ENCODE measurements at places on chromosomes 2 and 18.

DNA sequence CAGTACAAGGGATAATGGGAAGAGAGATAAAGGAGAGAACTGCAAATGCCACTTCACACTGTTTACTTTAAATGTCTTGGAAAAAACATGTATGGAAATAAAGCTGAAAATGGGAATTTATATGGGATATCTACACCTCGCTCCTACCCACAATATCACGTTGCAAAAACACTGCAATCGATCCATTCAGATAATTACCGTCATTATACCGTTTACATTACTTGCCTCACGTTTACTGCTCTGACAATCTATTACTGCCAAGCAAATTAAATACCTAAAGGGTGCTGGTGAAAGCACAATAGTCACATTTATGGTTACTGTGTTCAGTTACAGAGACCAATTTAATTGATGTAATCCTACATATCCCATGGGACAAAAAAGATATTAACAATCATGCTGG is 214.7 kb upstream of the LYPD1 start:
- DNase-seq = no peak

GRCh38 chr2:47403609-47404193 is 745 bp downstream of the MSH2 start:
- no peak for DNase-seq

GRCh38 chr2:178277741-178278197 is 83.5 kb downstream of the OSBPL6 start:
- no peak for DNase-seq

- no peak for DNase-seq
Measured at GRCh38 chr2:204687776-204688175, 142.5 kb downstream of the PARD3B start.

DNA sequence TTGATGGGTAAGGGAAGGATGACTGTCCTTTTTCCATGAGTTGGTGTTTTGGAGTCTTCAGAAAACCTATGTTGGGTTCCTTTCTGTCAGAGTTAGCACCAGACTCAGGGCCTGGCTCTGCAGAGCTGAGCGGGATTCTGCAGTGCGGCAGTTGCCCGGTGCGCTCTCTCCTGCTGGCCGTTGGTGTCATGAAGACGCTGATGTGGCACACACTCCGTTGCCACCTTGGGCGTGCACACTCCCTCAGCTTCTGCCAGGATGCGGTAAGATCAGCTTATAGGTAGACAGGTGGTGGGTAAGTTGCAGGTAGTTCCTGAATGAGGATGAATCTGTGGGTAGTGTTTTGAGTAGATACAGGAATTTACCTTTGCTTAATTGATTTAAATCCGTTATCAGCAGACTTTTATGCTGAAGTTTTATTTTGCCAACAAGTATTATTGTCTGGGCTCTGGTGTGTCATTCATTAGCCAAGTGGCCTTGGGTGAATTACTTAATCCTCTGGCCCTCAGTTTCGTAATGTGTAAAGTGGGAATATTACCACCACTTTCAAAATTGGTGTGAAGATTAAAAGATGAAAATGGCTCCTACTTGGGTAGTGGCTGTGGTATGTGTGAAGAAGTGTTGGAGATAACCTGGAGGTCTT is 26.8 kb downstream of the DGKD start:
- no peak for DNase-seq

DNA sequence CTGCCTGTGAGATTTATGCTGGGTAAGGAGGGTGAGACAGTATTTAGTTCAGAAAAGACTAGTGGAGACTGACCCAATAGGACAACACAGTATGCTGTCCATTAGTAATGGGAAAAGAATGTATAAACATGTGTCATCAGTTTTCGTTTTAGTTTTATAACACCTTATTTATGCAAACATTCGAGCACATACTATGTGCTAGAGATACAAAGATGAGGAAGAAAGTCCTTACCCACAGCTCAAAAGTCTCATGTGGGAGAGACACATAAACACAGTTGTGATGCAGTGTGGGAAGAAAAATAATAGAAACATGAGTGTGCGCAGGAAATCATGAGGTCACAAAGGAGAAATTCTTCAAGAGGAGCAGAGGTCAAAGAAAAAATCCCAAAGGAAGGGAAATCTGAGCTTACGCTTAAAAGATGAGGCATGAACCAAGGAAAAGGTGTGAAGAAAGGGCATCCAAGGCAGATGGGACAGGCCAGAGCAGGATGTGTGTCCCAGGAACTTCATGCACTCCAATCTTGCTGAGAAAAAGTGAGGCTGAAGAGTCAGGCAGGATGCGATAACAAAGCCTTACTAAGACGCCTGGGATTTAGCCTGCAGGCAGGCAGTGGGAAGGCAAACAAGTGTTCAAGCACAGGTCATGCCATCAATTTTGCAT is 8.1 kb downstream of the METTL21A start:
- no peak for DNase-seq

GRCh38 chr2:236974148-236974547 is 111.5 kb upstream of the COPS8 start:
- no peak for DNase-seq

GRCh38 chr18:78773303-78773755 is 206.3 kb upstream of the SALL3 start:
- DNase-seq = no peak

GRCh38 chr18:9613550-9614400 is 584 bp downstream of the PPP4R1 start:
- peak; percentile 32 for DNase-seq

GRCh38 chr18:49638209-49638785 is 76.4 kb downstream of the LIPG start:
- DNase-seq = no peak

DNA sequence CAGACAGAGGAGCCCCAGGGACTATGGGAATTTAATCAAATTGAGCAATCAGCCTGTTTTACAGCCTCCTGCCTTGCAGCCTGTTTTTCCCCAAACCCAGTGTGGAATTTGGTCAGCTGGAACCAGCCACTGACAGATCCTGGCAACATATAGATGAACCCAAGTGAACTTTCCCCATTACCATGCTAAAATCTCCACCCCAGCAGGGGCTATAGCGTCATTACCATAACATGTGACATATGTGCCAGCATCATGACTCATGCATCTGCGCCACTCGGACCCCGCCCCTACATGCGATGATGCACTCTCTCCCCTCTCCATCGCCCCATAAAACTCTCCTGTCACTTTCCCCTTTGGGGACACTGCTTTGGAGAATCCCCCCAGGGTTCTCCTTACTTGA is 17.3 kb upstream of the FEZ2 start:
- no peak for DNase-seq

GRCh38 chr2:64202206-64202845 is 58.1 kb upstream of the PELI1 start:
- DNase-seq = no peak

DNA sequence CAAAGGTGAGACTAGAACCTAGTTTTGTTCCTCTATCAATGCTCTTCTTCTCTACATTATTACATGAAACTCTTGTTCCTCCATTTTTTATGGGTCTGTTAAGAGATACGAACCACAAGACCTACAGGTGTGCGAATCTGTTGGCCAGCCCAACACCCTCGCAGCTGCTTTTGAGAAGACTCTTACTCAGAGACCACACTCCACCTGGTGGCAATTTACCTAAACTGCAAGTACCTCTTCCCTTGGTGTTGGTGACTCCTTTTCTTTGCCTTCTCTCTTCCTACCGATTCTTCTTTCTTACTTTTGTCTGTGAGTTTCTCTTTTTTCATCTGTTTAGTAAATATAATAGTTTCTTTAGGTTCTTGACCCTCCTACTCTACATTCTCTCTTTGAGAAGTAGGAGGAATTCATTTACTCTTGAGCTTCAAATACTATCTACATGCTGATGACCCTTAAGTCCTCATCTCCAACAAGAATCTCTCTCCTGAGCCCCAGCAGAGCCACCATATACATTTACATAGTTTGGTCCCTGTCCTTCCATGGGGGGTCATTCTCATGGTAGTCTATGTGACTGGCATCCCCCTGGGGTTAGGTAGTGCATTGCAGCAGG is 81.8 kb upstream of the GAREM1 start:
- peak; percentile 69 for DNase-seq

DNA sequence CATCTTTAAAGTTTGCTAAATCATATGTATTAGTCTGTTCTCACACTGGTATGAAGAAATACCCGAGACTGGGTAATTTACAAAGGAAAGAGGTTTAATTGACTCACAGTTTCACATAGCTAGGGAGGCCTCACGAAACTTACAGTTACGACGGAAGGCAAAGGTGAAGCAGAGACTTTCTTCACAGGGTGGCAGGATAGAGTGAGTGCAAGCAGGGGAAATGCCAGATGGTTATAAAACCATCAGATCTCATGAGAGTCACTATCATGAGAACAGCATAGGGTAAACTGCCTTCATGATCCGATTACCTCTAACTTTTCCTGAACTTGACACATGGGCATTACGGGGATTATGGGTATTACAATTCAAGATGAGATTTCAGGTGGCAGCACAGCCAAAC is 1075.2 kb upstream of the NRXN1 start:
- DNase-seq = no peak

DNA sequence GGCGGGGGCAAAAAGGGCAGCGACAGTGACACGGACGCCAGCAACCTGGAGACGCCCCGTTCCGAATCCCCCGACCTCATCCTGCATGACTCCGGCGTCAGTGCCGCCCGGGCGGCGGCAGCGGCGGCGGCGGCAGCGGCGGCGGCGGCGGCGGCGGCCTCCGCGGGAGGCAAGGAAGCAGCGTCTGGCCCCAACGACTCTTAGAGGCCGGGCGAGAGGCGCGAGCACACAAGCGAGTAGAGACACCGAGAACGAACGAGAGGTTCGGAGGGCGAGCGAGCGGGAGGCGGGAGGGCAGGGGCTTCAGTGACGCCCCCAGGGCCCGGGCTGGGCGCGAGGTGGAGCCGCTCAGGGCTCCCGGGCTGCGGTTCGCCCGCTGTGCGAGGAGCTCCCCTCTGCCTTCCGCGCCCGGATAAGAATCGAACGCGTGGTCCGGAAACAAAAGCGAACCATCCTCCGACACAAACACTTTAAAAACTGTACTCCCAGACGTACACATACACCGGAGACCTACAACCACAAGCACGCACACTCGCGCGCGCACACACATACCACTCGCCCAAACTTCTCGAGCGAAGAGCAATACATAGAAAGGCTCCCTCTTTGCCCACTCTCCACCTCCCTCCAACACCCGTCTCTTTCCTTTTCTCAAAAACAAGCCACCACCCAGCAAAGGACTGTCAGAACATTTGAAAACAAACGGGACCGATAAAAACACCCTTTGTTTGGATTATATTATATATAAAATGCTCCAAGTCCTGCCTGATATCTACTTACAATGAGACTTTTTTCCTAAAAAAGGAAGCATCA is 2.8 kb downstream of the SP9 start:
- DNase-seq = peak; percentile 46

GRCh38 chr18:70329071-70329470 is 40.2 kb downstream of the SOCS6 start:
- no peak for DNase-seq

DNA sequence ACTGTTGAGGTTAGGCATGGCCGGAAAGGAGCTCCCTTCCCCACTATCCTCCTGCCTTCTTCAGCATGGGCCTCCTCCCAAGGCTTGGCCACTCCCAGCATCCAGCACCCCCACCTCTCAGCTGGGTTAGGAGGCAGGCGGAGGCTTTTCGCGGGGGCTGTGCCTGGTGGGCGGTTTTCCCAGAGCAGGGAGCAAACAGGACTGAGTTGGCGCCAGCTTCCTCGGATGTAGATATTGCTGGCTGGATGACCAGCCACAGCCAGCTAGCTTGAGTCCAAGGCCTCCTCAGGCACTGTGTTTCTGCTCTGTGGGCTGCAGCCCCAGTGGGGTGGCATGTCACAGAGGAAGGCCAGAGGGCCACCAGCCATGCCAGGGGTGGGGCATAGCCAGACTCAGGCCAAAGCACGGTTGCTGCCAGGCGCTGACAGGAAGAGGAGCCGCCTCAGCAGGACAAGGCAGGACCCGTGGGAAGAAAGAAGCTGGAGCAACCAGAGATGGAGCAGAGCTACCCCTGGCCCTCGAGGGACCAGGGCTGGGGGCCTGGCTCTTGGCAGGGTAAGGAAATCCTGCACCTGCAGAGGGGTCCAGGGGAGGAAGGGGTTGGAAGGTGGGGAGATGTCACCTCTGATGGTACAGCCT is at the start of gene TCF23:
TSS of gene TCF23 (plus strand) at position 204 of the 639 bp plus-strand sequence. CDS start at position 334, 130 bp downstream.
- no peak for DNase-seq

DNA sequence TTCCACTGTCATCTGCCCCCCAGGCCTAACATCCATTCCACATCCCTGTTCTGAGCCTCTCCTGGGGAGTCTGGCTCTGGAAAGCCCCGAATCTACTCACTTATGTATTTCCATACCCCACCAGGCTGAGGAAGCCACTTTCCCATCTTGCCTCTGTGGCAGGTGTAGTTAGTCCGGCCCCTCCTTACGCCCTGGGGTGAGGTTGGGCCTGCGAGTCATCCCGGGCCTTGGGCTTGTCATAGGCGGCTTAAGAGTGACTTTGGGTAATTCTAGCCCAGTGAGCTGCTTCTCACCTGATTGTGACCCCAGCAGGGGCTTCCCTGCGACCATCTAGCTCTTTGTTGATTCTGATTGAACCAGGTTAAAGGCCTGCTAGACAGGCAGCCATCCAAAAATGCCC is 21.1 kb downstream of the PCARE start:
- DNase-seq = no peak

- DNase-seq = no peak
Measured at GRCh38 chr2:233133239-233133638, 73.1 kb downstream of the INPP5D start.

DNA sequence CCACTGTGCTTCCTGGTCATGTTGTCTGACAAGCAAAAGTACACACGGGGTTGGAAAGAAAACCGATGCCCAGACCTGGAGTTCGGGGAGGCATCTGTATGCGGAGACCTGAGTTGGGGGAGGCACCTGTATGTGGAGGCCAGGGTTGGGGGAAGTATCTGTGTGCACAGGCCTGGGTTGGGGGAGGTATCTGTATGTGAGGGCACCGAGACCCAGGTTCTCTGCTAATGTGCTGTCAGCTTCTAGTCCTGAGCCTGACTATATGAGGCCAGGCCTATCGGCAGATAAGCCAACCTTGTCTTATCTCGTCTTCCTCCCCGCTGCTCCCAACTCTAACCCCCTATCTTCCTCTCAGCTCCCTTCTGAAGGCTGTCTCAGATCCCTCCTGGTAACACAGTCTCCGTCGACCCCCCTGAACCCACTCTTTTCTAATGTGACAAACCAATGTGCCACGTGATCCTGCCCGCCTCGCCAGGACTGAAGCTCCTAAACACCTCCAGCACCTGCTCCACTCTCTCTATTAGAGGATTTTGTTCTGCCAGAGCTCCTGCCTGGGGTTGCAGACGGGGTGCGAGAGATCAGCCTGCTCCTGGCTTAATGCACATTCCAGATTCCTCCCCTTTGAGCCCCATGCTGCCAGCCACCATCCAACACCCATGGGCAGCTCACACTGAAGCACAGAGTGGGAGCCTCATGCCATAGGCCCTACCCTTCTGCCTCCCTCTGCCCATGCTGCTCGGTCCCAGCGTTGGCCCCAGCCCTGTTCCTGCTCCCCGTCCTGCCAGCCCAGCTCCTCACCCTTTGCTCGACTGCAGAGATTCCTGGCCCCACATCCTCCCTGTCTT is 188.4 kb downstream of the SH3BP4 start:
- no peak for DNase-seq

- DNase-seq = no peak
Measured at GRCh38 chr2:11719230-11719977, 27.0 kb upstream of the LPIN1 start.
